ENCODE measurements at places on chromosomes 7 and 10.

DNA sequence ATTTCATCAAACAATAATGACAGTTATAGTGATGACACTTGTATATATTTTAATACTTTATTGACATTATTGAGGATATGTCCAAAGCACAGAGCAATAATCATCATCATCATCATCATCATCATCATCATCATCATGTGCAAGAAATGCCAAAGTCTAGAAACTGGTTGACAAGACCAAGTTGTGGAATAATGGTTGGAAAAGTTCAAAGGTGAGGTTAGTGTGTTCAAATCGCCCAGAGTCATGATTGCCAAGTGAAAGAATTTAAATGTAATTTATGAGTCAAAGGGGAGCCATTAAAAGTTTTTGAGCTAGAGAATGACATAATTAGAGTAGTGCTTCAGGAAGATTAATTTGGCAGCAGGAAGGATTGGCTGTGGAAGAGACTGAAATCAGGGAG, 852.4 kb downstream of the SORCS1 start:
- DNase-seq: no peak

GRCh38 chr7:23955145-23955544, 245.1 kb downstream of the STK31 start:
- DNase-seq: peak; percentile 52

DNA sequence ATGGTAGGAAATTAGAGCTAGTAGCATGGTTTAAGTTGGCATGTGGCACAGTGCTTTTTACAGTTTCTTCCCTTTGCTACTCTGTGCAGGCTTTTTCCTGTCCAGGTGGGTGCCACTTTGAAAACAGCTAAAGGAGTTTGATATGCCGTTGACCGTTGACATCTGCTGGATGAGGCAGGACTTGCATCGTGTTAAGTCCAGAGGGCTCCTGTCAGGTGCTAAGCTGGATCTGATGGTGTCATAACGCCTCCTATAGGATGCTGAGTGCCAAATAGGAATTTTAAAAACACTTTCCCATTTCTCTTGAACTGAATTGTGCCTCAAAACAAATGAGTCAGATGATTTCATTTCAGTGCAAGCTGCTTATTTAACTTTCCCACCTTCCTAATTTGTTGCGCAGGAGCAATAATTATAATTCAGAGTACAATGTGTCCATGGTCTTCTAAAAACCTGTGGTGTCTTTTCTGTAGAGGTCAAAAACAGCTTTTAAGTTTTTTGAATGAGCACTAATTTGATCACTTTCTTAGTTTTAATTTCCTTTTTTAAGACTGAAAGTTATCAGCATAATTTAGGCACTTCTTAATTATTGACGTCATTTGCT, 178.3 kb downstream of the CDCA7L start:
- peak; percentile 60 for DNase-seq

- DNase-seq: no peak
Observed at GRCh38 chr7:97126483-97127171, 9.1 kb downstream of the SDHAF3 start.

DNA sequence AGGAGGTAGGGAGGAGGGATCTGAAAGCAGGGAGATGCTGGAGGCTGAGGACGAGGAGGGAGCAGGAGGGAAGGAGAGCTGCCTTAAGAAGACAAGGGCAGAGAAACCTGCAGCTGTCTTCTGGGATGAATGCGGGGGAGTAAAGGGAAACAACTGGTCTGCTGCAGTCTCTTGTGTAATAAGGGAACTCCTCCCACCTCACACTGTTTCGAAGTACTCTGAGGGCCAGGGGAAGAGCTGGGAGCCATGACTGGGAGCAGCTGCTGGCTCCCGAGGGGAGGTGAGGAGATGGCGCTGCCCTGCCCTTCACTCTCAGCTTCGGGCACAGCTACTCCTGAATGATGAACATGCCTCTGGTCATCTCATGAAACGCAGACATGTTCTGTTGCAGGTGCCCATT, 65.1 kb downstream of the CLEC2L start:
- peak; percentile 63 for DNase-seq

- no peak for DNase-seq
Observed at GRCh38 chr10:14244147-14244546, 86.6 kb downstream of the FRMD4A start.

- DNase-seq: no peak
Observed at GRCh38 chr10:95793401-95794045, 37.6 kb downstream of the ENTPD1 start.

GRCh38 chr10:122713091-122713885, 13.6 kb upstream of the C10orf120 start:
- DNase-seq: no peak

GRCh38 chr7:116952635-116953371, 498 bp upstream of the ST7 start:
- no peak for DNase-seq

DNA sequence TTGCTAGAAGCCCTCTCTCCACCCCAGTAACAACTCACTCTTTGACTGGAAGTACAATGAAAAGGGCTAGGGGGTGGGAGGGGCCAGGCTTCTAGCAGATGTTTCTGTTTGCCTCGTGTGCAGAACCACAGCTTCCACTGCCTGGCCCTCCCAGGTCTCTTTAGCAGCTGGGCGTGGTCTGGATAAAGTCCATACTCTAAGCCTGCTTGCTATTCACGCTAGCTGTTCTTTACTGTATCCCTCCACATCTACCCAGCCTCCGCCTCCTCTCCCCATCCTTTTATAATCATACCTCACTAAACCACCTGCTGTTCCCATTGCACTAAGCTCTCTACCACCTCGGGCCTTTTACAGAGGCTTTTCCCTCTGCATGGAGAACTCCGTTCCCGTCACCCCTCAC, 288.8 kb downstream of the CAMK1D start:
- DNase-seq: no peak

GRCh38 chr7:12397671-12398070, 6.0 kb downstream of the VWDE start:
- DNase-seq: no peak

GRCh38 chr10:29228562-29228961, 60.3 kb upstream of the LYZL1 start:
- no peak for DNase-seq

- DNase-seq: no peak
Observed at GRCh38 chr10:23693925-23694324, 255.1 kb downstream of the OTUD1 start.

DNA sequence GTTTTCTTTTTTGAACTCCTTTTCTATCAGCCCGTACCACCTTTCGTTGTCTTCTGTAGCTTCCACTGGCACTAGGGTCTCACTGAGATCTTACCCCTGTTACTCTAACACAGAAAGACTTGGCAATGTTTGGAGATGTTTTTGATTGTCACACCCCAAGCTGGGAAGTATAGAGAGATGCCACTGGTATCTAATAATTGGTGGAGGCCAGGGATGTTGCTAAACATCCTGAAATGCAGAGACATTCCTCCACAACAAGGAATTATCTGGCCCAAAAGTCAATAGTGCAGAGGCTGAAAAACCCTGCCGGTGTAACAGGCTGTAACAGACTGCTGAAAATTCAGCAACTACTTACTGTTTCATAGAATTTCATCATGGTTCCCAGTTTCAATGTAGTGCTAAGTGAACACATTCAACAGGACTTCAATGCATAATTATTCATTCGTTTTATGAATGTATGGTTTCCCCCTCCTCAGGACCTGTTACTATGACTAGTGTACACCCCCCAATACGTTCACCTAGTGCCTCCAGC, 115.9 kb downstream of the TRIM24 start:
- DNase-seq: no peak

DNA sequence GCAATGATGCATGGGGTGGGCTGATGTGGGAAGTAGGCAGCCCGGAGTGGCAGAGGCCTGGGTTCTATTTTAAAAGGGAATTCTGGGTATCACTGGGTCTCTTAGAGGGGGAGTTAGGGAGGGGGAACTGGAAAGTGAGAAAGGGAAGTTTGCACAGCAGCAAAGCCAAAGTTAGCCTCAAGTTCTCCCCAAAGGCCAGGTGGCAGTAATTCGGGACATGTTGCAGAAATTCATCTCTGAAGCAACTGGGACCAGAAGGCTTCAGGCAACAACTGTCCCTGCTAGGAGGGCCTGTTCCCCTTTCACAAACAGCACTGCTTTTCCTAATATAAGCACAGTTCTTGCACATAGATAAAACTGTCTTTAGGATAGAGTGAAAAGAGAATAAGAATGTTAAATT, 67.4 kb downstream of the NOD1 start:
- no peak for DNase-seq

DNA sequence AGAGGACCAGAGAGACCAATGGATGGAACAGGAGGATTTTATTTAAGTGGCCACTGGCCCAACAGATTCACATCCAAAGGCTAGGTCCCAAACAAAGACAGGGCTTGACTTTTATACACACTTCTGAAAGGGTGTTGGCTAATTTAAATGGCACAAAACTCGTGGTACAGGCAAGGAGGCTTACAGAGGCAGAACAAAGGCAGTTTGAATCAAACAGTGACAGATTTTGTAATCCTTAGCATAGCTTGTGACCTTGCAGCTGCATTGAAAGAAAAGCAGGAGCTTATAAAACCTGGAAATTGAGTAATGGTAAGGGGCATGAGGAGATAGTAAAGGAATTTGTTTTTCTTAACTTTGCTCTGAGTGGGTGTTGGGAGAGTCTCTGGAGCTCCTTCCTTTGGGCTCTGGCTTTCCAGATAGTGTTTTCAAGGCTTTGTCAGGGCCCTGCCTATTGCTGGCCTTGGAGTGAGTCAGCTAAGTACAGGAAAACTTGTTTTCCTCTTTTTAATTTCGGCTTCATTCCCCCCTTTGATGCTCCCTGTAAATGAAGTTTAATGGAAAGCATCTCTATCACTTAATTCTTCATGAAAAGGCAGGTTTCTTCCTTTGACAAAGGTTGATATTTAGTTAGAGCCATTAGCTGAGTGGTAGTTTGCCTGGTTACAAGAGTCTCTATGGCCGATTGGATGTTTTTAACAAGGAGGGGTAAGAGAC, 96.9 kb downstream of the TRIM24 start:
- DNase-seq: no peak

DNA sequence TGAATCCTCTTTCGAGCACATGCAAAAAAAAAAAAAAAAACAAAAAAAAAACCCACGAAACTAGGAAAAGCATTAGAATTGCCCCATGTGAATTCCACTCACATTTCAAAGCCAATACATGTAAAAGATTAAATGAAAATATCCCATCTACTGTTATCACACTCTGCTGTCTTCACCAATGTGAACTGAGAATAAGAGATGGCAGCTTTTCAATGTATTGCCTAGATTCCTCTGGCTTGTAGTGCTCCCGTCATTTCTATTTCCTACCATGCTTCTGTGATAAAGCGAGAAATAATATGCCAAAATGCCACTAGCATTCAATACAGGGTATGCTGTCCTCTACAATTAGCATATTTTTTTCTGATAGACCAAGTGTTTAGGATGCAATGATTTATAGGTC, 517.0 kb downstream of the NRG3 start:
- DNase-seq: no peak

DNA sequence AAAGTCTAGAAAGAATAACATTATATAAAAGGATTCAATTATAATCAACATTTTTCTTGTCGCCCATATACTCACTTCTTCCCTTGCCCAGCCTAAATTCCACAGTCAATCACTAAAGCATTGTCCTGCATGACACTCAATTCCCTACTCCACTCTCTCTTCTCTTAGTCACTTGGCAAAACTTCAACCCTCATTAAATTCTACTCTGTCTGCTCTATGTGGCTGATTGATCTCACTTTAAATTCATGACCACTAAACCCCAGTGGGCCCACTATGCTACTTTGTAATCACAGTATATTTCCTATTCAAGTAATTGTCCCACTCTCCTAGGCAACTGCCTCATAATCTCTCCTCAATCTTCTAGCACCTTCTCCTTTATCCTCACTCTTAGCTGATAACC, 54.1 kb downstream of the MTERF1 start:
- DNase-seq: peak; percentile 20

- DNase-seq: no peak
Observed at GRCh38 chr7:139080905-139081304, 28.6 kb downstream of the ZC3HAV1 start.

- DNase-seq: no peak
Observed at GRCh38 chr10:124222988-124223710, 129.8 kb upstream of the CHST15 start.
